ENCODE measurements at places on chromosomes 7 and 10.

DNA sequence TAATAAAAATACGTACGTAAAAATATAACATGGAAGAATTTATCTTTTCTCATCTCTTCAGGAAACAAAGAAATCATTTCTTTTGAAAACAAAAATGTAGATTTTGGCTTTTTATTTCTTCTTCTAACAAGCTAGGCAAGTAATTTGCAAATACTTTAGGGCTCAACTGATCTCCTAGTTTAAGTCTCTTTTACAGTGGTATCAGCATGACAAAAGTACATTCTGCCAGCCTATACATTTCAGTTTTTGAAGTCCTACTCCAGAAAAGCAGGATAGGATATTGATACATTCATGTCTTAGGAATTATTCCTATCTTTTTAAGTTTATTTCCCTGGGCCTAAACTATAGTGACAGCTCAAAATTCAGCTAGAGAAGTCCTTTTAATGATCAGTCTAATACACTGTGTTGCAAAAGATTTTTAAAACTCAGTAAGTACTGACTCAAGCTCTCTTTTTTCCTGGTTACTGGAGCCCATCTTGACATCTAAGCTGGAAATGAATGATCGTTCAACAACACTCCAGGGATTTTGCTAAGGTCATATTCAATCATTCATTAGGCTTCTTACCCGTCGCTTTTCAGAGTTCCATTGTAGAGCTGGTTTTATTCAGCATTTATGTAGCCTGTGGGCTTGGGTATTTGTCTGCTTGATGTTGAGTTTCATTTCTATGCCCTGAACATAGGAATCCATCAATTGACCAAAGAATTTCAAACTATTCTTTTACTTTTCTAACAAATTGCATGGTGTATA is 12.2 kb upstream of the FAM53B start:
- DNase-seq = no peak
- no peaks in the 10 kb centered on the region for H3K4me1 ChIP-seq
- peaks cover 10% of the 10 kb centered on the region for H3K36me3 ChIP-seq
- H3K27me3 ChIP-seq = no peaks in the 10 kb centered on the region

DNA sequence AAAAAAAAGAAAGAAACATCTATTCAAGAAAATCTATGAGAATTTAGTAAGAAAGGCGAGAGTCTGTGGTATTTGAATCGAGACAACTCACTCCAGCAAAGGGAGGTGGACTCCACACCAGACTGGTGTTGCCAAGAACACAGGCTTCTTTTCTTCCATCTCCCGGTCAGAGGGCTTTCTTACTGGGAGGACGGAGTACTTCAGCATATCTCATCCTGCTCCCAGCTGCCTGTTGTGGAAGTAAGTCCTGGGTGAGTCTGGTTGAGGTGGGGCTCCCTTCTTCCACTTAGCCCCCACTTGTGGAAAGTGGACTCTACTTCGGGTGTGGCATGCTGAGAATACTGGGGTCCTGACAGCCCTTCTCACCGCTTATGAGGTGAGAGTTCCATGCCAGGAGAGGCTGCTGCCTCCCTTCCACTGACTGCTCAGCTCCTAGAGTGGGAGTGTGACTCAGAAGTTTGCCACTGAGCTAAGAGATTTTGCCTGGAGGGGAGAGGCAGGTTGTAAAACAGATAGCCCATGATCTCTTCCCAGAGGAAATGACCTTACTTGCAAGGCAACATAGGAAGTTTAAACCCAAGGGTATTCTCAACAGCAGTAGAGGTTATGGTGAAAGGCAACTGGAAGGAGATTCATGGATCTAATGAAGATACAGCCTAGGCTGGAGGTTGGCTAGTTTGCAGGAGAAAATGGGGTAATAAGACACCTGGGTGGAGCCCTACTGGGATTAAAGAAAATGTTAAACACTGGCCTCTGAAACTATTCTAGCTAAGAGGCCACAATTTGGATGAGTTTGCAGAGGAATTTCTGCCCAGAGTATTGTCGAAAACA is 3.5 kb upstream of the NACAD start:
- H3K36me3 ChIP-seq = no peaks in the 10 kb centered on the region
- no peak for DNase-seq
- no peaks in the 10 kb centered on the region for H3K27me3 ChIP-seq
- no peak overlapping the region for H3K27ac ChIP-seq
- H3K4me1 ChIP-seq = no peaks in the 10 kb centered on the region

GRCh38 chr10:983971-984655 is 4.1 kb upstream of the GTPBP4 start:
- no peak overlapping the region for H3K4me3 ChIP-seq
- H3K27ac ChIP-seq = no peak overlapping the region
- H3K27me3 ChIP-seq = no peaks in the 10 kb centered on the region
- H3K4me1 ChIP-seq = peaks cover 9% of the 10 kb centered on the region
- no peaks in the 10 kb centered on the region for H3K36me3 ChIP-seq
- no peak for DNase-seq

DNA sequence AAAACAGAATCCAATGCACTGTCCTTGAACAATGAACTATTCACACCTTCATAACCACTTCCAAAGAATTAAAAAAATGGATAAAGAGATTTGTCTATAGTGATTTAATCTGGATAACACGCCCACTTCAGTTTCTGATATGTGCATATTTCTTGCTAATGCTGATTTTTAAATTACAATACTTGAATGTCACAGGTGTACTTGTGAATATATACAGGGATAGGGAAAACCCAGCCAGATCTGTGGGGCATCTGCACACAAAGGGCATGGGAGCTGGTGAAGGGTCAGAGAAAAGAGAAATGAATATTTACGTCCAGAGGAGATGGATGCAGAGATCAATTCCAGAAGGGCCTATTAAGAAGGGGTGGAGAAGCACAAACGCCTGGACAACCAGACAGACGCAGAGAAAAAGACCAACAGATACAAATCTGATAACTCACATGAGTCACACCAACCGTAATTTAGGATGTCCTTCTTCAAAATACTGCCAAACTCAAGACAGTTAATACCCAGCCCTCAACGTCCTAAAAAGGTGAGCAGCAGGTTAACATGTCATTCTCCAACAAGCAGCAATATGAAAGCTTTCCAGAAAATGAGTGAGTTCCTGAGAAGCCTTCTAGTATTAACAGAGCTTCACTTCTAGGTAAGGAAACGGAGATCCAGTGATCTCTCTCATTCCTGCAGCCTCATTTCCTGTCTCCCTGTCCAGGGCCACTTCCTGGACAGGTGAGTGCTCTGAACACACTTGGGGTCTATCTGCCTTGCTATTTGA is 41.9 kb downstream of the PIP4K2A start:
- no peaks in the 10 kb centered on the region for H3K27me3 ChIP-seq
- H3K4me3 ChIP-seq = no peak overlapping the region
- H3K4me1 ChIP-seq = peaks cover 3% of the 10 kb centered on the region
- H3K36me3 ChIP-seq = no peaks in the 10 kb centered on the region
- H3K27ac ChIP-seq = peak overlapping the region; percentile 41

- no peaks in the 10 kb centered on the region for H3K4me1 ChIP-seq
- no peak overlapping the region for H3K27ac ChIP-seq
- H3K27me3 ChIP-seq = no peaks in the 10 kb centered on the region
Measured at GRCh38 chr7:137313201-137313600, 30.3 kb downstream of the PTN start.

- DNase-seq = peak; percentile 81
- no peaks in the 10 kb centered on the region for H3K27me3 ChIP-seq
- H3K4me3 ChIP-seq = no peak overlapping the region
- peaks cover 2% of the 10 kb centered on the region for H3K36me3 ChIP-seq
- H3K27ac ChIP-seq = peak overlapping the region; percentile 78
- peaks cover 42% of the 10 kb centered on the region for H3K4me1 ChIP-seq
Measured at GRCh38 chr7:75962607-75963380, 31.6 kb downstream of the TMEM120A start.
